ENCODE measurements at places on chromosomes 11 and 22.

DNA sequence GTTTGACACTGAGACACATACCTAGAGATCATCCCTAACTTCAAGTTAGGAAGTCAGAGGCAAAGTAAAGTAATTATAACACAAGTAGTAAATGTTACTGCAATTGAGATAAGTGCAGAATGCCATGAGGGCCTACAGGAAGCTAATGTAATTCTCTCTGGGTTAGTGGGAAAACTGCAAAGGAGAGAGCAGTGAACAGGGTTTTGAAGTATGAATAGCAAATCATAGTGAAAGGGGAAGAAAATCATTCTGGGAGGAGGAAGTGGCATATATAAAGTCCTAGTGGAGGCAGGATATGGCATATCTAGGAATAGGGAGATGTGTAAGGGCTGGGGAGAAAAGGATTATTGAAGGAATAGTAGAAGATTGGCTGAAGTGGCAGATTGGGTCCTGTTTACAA is 27.9 kb downstream of the RNF169 start:
- DNase-seq: no peak

DNA sequence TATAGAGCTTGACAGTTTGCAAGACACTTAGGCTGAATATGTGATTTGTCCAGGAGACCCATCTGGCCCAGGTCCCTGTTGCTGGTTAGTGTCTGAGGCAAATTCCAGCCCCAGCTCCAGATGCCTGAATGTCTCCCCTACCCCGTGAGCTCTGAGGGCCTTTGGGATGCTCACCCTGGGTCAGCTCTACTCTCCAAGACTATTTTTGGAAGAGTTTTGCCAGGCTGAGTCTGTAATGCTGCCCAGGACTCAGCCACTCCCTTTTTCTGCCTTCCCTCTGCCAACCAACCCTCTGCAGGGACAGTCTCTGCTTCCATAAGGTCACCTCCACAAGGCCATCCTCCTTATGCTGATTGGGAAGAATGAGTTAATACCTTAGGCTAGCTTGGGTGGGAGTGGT is 66.3 kb downstream of the CABIN1 start:
- DNase-seq: no peak

GRCh38 chr11:126154691-126155090 is 56.8 kb downstream of the RPUSD4 start:
- no peak for DNase-seq

DNA sequence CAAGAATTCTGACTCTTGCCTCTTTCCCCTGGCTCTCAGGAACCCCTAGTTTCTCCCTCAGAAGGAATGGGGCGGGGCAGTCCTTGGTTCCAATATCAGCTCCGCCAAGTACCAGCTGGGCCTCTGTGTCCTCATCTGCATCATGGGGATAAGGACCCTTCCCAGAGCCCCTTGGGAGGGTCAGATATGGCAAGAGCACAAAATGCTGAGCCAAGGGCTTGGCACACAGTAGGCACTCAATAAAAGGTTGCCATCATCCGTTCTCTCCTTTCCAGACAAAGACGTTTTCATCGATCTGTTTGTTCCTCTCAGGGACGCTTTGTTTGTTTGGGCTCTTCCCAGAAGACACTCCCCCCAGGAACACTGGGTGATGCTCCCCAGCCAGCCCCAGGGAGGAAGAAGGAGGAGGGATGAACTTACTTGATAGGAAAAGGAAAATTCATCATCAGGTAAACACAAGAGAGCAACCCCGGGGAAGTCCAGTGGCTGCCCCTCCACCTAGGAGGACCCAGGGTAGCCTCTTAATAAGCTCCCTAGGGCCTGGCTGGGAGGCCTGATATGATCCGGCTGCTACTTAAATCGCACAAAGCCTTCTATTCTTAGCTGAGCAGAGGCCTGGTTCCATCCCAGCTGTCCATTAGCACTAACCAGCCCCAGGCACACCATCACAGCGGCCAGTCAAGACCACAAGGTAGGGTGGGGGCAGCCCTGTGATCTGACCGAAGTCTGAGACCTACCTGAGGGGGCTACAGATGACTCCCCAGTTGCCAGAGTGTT is 19.6 kb downstream of the GDPD5 start:
- no peak for DNase-seq

- DNase-seq: no peak
Measured at GRCh38 chr11:71238941-71239340, 13.4 kb downstream of the SHANK2 start.

GRCh38 chr11:68827733-68828132 is 14.0 kb downstream of the CPT1A start:
- DNase-seq: no peak

DNA sequence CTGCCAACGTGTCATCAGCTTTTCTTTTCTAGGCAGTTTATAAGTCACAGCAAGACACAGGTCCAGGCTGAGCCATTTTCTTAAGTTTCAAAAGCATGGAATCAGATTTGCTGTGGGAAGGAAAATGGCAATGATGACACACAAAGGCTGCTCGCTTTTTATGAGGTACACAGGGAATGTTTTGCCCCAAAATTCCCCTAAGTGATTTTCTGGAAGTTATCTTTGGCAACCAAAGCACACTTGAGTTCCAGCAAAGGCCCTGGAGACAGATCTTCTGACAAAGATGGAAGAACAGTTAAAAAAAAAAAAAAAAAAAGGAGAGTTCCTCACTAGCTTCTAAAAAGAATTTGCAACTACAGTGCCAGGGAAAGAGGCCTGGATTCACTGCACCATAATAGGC is 260.8 kb downstream of the LARGE1 start:
- DNase-seq: no peak

DNA sequence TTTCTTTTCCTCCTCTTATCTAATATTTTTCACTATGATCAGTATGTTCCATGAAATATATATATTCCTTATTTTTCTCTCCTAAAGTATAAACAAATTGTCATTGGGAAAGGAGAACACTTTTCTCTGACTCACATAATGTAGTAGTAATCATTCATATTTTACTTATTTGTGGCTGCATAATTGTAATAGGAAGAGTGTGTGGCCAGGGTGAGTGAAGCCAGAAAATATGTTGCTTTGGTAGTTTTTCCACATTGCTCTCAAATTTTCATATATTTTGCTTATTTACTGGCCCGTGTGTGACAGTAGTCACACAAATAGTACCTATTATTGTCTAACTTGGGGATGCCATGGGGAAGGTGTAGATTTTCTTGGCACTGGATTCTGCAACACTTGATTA is 172.1 kb downstream of the DYNC2H1 start:
- no peak for DNase-seq

DNA sequence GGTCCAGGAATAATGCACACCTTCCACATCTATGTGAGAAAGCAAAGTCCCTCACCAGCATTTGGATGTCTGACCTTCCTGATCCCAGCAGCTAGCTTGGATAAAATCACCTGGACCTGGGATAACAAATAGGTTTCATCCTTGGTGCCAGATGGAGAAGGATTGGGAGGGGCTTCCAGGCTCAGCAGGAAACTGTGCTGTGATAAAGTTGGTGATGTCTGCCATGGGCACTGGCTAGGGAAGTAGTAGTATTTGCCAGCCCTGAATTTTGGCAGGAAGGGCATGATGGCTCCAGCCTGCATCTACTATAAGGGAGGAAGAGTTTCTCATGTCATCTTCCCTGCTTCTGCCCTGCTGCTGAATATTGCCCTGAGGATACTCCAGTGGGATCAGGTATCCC is 37.5 kb downstream of the C11orf91 start:
- no peak for DNase-seq

GRCh38 chr11:17169876-17170275 is 37.9 kb downstream of the PIK3C2A start:
- DNase-seq: no peak

DNA sequence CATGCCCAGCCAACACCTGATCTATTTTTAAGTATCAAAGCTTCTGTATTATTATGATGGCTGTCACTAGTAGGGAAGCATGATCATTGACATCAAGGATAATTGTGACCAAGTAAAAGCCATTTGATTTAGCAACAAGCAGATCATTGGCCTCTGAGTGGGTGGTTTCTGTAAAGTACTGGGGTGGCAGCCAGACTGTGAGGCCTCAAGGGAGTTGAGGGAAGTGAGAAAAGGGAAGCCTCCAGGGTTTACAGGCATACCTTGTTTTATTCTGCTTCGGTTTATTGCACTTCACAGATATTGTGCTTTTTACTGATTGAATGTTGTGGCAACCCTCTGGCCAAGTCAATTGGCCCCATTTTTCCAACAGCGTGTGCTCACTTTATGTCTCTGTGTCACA is 60.1 kb downstream of the PRR5L start:
- DNase-seq: no peak

DNA sequence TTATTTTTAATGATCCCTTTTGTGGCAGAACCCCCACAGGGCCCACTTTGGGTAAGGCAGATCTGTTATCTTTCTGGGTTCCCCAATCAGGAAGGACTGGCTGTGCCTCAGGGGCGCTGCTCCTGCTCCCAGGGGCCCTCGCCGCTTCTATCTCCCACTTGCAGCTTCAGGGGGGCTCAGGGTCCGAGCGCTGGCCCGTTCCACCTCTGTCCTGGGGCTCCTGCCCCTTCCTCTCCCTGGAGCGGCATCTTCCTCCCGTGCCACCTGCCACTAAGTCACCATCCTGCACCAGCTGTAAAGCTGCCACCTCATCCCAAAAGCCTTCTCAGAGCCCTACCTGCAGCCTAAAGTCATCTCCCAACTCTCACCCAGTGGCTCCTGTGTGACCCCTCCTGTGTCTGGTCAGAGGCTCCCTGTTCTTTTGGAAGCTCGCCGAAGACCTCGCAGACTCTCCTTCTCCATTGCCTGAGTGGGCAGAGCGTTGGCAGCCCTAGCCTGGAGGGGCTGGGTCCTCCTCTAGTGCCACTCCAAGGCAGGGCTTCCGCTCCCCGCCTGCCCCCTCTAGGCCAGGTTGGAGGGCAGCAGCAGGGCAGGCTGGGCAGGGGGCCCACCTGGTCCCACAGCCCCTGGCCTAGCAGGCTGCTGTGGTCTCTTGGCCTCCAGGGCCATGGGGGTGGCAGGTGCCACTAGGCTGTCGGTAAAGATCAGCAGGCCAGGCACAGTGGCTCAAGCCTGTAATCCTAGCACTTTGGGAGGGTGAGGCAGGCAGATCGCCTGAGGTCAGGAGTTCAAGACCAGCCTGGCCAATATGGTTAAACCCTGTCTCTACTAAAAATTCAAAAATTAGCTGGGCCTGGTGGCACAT is 106.7 kb downstream of the MORC2 start:
- DNase-seq: no peak

DNA sequence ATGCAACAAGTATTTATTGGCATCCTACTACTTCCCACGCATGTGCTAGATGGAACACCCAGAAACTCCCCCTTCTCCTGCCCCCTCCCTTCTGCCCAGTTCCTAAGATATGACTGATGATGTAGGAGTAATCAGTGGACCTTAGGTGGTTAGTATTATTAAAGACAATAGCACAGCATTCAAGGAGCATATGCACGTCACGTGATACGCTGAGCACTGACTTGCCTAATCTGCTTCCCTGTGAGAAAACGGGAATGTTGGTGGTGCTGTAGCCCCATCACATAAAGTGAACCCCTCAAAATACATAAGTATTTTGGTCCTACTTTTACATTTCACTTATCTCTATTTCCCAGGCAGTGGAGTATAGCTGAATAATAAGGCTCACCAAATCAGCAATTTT is 12.4 kb downstream of the DRD2 start:
- DNase-seq: no peak

- DNase-seq: no peak
Measured at GRCh38 chr11:6900327-6900999, 8.2 kb upstream of the OR2D2 start.

DNA sequence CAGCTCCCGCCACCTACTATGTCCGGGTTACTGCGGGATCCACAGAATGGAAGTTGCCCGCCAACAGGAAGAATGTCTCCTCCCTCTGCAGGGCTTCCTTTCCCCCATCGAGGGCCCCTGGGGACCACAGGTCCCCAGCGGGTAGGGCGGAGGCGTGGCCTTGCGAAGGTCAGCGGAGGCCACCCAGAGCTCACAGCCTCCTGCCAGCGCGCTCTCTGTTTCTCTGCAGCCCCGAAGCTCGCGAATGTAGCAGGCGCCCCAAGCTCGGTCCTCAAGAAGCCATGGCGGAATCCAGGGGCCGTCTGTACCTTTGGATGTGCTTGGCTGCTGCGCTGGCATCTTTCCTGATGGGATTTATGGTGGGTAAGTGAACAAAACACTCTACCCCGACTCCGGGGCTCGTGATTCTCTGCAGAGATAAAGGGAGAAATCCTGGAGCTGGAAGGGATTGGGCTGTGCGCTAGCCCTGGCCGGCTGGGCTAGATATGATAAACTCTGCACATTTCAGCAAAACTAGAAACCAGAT is at the start of gene NAALAD2:
Gene NAALAD2, plus strand, starts transcription at position 186 of the 526 bp plus-strand sequence. Its CDS starts 96 bp downstream, at position 282.
- DNase-seq: no peak

GRCh38 chr11:199004-199581 is 6.2 kb downstream of the SCGB1C1 start:
- DNase-seq: no peak

GRCh38 chr11:19059833-19060232 is 684 bp downstream of the MRGPRX2 start:
- DNase-seq: no peak

DNA sequence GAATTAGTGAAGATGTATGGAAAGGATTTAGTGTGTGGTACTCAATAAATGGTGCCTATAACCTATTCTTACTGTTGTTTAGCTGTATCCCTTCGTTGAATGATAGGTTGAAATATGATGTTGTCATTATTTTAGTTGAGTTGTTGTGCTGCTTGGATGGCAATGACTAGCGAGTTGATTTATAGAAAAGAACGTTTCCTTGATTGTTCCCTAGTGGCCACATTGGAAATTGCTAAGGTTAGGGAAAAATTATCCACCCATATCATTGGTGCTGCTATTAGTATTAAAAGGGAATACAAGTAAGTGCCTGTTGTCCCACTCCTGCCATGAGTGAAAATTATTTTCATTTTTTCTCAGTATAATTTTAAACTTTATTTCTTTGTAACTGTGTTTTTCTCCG is 14.5 kb downstream of the EMSY start:
- DNase-seq: no peak

- DNase-seq: no peak
Measured at GRCh38 chr11:35730254-35730653, 67.7 kb downstream of the TRIM44 start.

- DNase-seq: no peak
Measured at GRCh38 chr11:61756147-61756451, 3.7 kb downstream of the MYRF start.

Measured in stimulated activated CD4-positive, alpha-beta T cell treated with anti-CD3 and anti-CD28 coated beads, Interleukin-1b, Interleukin-23, amount 100 ng/mL, for 1 hour (primary cell).